ENCODE measurements at places on chromosomes 2 and 18.

DNA sequence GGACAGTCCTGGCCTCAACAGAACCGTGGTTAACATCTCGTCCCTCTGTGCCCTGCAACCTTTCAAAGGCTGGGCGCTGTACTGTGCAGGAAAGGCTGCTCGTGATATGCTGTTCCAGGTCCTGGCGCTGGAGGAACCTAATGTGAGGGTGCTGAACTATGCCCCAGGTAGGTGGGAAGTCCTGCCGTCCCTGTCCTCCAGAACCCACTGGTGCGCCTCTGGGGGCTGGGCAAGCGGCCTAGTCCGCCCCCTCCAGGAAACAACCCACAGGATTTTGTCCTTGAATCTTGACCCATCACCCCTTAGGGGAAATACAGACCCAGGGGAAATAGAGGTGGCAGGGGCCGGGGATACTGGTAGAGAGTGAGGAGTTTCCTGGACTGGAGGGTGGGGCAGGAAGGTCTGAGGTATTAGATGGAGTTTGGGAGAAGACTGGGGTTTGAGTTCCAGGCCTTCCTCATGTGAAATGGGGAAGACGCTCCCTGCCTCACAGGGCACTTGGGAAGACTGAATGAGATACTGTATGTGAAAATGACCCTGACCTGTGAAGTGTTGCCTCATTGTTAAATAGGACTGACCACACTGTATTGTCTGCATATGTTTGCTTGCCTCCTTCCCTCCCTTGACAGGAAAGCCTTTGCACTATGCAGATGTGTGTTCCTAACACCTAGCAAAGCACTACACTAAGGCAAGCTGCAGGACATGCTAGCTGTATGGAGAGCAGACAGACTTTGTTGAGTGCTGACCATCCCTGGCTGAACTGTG is 1.4 kb downstream of the SPR start:
- DNase-seq = no peak

- DNase-seq = peak; percentile 1
Measured at GRCh38 chr2:190069936-190070696, 7.6 kb upstream of the MSTN start.

DNA sequence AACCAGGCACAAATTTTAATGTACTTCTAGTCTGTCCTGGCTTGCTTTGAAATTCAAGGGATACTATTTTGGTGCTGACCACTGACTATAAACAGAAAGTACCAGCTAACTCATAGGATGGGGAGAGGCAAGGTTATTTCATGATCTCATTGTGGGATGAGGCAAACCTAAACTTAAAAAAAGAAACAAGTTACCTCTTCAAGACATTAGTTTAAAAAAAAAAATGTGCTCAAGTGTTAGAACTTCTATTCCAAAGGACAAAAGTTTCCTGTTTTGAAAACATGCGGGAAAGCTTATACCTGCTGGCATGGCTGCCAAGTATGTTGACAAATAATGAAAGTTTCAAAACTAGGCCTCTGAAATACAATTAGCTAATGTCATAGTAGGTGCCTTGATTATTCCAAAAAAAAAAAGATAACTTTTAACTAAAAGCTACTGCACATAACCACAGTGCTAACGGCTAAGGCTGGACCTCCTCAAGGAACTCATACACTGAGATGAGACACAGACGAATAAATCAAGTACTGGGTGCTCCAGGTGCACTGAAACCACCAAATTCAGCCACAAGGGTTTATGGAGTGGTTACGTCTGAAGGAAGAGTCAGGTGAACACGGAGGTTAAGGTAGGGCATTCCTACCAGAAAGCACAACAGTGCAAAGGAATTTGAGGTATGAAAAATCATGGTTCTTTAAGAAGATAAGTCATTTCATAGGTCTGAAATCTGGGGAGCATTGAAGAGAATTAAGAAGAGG is 38.1 kb downstream of the TMEM131 start:
- DNase-seq = no peak

DNA sequence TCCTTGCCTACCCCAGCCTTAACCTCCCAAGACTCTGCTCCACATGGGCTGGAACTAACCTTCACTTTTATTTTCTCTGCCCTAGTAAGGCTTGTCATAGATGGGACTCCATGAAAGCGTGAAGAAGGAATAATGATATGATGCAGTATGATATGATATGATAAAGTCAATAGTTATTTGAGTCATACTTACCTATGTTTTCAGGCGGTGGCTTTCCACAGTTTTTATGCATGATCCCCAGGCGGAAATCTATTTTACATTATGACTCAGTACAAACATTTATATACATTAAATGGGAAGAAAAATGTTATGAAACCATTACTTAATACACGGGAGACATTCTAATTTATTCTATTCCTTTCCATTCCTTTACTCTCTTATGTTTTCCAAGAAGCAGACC is 5.6 kb downstream of the ACMSD start:
- no peak for DNase-seq

- DNase-seq = no peak
Measured at GRCh38 chr2:175449616-175450015, 268.1 kb upstream of the ATP5MC3 start.

DNA sequence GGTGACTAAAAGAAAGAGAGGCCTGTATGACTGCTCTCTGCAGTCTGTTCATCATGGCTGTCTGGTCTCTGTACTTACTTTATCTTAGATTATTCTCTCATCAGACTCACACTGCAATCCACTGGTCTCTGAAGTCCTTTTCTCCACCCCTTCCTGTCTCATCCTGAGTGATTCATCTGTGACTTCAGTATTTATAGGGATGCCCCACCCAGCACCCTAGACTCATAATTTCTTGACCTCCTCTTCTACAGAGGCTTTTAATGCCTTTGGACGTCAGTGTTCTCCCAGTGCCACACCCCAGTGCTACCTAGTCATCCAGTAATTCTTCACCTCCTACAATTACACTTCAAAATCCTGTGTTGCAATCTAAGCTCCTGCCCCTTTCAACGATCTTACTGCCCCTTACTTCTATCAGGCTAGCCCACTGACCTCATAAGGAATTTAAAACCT is 14.9 kb upstream of the ITPRID2 start:
- no peak for DNase-seq

GRCh38 chr2:181677912-181678586 is 2.3 kb downstream of the NEUROD1 start:
- peak; percentile 47 for DNase-seq

GRCh38 chr2:122167515-122167914 is 412.1 kb downstream of the TSN start:
- no peak for DNase-seq

DNA sequence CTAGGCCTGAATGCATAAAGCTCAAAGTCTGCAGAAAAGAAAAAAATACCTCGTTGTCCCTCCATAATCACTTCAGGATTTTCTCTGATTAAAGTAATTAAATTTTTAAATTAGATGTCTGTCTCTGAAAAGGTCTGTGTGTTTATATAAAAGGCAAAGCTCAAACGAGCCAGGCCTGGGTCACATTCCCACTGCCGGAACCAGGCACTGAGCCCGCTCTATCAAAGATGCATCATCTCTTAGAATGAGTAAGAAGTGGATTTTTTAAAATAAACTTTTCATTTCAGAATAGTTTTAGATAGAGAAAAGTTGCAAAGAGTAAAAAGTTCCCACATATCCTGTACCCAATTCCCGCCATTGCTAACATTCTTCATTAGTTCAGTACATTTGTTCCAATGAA is 202.1 kb upstream of the KYNU start:
- DNase-seq = no peak

Data from stimulated activated CD4-positive, alpha-beta T cell treated with anti-CD3 and anti-CD28 coated beads, Interleukin-12 subunit alpha, Interleukin-12 subunit beta, amount 100 ng/mL, for 4 hours (primary cell).